ENCODE measurements at places on chromosomes 16 and 17.
A peak's percentile ranks its signal among the peaks of the same experiment; 100 is the strongest.

- no peak for DNase-seq
Observed at GRCh38 chr17:80428796-80429195, 13.8 kb downstream of the ENDOV start.

GRCh38 chr17:29722411-29723198, 99.9 kb upstream of the CORO6 start:
- DNase-seq, result no peak

GRCh38 chr16:52191531-52192134, 355.3 kb downstream of the TOX3 start:
- peak; percentile 81 for DNase-seq

GRCh38 chr16:68711421-68712139, 25.5 kb upstream of the CDH1 start:
- no peak for DNase-seq

GRCh38 chr17:78694805-78695531, 87.1 kb downstream of the CYTH1 start:
- DNase-seq, result no peak

- no peak for DNase-seq
Observed at GRCh38 chr17:59845595-59846393, 46.9 kb downstream of the TUBD1 start.

DNA sequence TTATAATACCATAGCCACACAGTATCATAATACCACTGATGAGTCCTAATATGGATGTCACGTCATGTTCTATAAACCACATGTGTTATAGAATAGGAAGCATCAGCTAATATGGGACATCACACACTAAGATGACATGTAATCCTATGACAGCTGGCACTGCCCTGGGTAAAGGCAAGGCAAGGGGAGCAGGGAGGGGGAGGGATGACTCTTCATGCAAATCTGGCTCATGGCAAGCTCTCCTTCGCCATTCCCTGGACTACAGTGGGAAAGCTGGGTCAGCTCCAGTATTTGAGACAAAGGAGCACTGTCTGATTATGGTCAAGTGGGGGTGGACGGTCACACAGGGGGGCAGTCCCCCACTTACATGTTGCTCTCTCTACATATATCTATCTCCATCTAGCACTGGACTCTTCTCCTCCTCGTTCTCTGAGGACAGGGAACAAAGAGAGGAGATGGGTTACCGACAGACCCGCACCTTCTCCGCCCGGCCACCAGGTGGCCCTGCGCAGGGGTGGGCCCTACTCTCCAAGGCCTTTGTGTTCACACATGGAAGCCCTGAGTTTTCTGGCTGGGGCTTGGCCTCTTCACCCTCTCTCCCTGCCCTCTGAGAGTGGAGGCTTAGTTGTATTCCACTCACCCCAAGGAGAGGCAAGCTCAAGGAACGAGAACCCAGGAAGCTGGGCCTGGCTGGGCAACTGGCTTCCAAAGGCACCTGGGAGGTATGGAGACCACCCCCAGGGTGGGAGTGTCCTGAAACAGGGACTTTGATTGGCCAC, 23.4 kb upstream of the MPO start:
- DNase-seq, result peak; percentile 74

DNA sequence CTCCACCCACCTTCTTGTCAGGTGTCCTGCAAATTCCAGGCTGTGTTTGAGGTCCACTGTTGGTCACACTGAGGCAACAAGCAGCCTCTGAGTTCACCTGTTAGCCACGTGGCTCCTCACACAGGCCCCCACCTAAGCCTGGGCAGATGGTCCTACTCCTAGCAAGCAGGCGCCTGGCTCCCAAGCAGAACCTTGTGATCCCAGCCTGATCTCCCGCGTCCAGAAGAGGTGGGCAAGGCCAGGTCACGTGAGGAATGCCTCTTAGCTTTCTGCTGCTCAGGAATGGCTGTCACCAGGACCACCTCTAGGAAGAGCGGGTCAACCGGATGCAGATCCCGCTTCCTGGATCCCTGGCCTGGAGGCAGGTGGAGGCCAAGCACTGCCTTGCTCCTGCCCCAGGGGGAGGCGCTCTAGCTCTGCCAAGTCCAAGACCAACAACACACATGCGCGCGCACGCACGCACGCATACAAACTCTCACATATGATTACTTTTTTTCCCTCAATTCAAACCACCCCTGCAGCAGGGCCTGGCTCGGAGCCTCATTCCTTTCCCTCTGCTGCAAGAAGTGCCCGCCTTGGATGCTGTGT, 9.5 kb downstream of the CYB561 start:
- peak; percentile 60 for DNase-seq

DNA sequence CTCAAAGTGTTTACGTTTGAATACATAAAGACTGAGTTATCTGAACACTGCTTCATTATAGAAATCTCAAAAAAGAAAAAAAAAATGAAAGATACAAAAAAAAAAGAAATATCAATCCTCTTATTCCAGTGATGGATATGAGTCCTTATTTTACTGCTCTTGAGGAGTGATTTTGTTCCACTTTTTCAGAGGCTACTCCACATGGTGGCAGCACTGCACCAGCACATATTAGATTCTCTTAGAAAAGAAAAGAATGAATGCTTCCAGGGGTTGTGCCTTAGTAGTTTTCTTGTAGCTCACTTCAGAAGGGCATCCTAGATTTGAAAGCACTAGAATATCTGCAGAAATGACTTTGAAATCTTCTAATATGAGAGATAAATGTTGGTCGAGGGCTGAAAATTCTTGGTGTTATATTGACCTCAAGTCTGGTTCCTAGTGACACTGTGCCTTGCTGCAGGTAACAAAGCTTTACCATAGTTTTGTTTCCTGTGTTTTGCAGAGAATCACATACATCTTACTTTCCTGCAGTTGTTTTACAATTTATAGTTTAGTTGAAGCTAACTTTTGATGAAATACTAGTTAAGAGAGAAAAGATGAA, 25.9 kb downstream of the AP2B1 start:
- peak; percentile 46 for DNase-seq

GRCh38 chr16:55169780-55170179, 154.2 kb upstream of the IRX6 start:
- DNase-seq, result no peak

- no peak for DNase-seq
Observed at GRCh38 chr17:55576996-55577586, 65.8 kb upstream of the SMIM36 start.

GRCh38 chr17:41965694-41966462, 717 bp upstream of the CNP start:
- peak; percentile 84 for DNase-seq

DNA sequence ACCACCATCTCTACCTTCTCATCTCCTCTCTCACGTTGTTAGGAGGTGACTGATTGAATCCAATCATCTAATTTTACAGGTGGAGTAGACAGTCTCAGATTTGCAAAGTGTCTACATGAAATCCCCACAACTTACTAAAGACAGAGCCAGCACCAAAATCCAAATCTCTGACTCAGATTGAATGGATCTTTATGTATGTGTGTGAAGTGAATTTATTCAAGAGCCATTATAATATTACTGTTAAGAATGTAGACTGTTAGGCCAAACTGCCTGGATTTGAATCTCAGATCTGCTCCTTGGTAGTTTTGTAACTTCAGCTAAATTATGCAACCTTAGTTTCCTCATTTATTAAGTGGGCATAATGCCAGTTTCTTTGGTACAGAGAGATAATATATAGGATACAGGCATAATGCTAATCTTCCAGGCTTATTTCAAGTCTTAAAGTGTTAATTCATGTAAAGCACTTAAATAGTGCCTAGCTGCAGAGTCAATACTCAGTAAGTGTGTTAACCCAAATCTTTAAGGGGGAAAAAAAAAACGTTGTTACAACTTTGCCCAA, 12.7 kb downstream of the CNEP1R1 start:
- DNase-seq, result no peak

- peak; percentile 7 for DNase-seq
Observed at GRCh38 chr17:44780161-44780560, 21.4 kb downstream of the ADAM11 start.

GRCh38 chr17:7559320-7560171, 996 bp downstream of the TNFSF13 start:
- no peak for DNase-seq

- DNase-seq, result peak; percentile 92
Observed at GRCh38 chr17:78365561-78366108, 5.8 kb upstream of the SOCS3 start.

- DNase-seq, result no peak
Observed at GRCh38 chr17:5816491-5817070, 232.3 kb upstream of the NLRP1 start.

- no peak for DNase-seq
Observed at GRCh38 chr16:8908810-8909468, 26.8 kb downstream of the LITAFD start.

- DNase-seq, result no peak
Observed at GRCh38 chr17:46877466-46877865, 26.1 kb downstream of the WNT9B start.

Data from WTC11 (cell line).